ENCODE measurements at places on chromosomes 6 and 20.
A peak's percentile ranks its signal among the peaks of the same experiment; 100 is the strongest.

DNA sequence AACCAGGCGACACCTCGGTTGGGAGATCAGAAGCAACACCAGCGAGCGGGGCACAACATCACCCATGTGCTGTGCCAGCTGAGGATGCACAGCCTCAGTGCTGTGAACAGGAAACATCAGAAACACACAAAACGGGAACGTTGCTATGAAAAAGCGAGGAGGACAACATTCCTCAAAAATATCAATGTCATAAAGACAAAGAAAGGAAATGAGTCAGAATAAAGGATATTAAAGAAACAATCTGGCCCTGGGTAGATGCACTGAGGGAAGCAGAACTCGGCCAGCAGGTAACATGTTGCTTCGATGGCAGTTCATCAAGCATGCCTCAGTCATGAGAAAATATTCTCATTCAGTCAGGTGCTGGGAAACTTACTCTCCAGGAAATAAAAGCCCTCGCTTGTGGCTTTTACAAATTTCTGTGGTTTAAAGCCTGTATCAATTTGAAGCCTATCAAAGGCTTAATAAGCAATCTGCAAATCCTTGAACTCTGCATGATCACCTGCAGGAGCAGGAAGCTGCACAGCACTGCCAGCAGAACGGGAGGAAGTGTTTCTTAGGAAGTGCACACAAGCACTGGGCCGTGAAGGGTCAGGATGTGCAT lies 77.5 kb downstream of the GINS1 start:
- DNase-seq = no peak

DNA sequence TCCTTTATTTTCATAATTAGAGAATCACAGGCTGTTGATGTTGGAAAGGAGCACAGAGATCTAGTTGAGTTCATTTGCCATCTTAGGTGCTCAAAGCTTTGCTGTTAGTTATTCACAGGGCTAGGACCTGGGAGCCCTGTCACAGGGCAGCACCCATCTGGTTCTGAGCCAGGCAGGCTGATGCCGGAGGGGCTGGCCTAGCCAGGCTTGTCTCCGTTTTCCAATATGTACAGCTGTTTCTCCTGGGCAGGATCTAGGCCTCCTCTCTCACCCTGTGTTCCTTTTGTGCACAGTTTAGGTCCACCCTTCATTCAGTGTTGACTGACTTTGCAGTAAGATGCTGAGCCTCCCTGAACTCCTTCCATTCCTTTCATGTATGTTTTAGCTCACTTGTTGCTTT lies 33.4 kb downstream of the LRRC1 start:
- no peak for DNase-seq

DNA sequence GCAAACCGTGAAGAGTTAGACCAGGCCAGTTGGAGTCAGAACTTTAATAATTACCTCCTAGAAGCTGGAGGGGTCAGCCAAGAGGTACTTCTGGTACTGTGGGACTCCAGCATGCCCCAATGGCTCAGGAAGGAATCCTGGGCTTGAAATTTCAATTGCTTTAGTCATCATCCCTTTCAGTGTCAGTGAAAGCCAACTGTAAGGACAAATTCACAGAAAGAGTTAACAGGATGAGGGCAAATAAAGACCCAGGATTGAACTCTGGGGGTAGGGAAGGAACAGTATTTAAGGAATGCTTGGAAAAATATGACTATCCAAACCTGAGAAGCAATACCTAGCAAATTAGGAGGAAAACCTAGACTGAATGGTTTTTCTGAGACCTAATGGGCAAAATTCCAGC lies 735.1 kb upstream of the MARCKS start:
- DNase-seq = no peak

DNA sequence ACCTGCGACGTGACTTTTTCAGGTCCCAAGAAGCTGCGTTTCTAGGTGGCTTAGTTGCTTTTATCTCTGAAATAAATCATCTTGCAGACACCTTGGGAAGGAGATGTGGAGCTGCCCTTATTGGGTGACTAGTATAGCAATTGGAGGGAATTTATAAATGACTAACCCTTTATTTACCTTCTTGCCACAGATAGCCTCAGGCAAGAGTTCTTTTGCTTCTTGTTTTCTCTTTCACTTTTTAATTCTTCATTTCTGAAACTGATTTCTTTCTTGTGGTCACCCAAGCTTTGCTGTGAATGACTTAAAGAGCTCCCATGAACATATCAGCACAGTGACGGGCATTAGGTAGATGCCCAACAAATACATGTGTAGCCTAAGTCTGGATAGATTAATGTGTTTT lies 3.0 kb downstream of the ADGRF4 start:
- DNase-seq = no peak

- DNase-seq = no peak
Measured at GRCh38 chr6:151041686-151042085, 176.2 kb downstream of the MTHFD1L start.

- no peak for DNase-seq
Measured at GRCh38 chr6:12007887-12008286, 4.2 kb upstream of the HIVEP1 start.

- no peak for DNase-seq
Measured at GRCh38 chr20:11387189-11387754, 530.4 kb upstream of the BTBD3 start.

- DNase-seq = no peak
Measured at GRCh38 chr6:111880181-111880888, 7.1 kb upstream of the FYN start.

DNA sequence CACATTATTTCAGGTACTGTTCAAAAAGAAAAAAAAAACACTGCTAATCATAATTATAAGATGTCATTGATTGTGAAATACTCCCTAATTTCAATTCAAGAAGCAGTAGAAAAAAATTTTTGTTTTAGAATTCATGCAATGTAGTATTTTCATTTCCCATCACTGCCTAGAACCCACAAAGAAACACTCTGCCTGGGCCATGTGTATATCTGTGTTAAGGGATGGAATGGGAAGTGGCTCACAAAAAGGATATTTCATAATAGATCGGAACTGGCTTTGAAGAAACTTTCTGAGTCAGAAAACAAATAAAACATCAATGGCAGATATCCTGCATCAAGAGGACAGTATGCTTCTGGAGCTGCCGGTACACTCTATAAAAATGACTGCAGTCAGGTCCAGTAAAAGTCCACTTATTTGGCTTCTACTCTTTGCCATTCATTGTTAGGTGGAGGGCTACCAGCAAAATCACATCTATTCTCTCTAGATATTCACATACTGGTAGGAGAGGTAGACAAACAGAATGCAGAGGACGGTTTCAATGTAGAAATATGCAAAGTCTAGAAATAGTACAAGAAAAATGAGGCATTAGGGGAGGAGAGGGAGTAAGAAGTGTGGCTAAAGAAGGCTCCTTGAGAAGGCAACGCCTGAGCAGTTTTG lies 135.0 kb upstream of the TNFAIP3 start:
- DNase-seq = no peak

GRCh38 chr6:66965227-66965626 lies 1258.2 kb upstream of the EYS start:
- DNase-seq = no peak

DNA sequence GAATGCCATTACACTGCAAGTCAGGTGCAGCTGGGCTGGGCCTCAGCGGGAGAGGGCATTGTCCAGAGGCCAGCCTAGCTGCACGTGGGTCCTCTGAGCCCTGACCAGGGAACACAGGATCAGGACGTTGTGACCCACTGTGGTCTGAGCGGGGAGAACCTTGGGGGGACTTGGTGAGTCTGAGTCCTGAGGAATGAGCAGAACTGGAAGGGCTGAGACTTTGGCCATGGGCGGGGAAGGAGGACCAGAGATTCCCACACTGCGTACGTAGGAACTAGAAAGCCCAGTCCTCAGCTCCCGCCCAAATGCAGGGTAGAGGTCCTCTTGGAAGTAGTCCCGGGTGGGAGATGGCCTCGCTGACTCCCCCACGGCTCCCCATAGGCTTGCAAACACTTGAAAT lies 42.5 kb downstream of the GABRR2 start:
- peak; percentile 24 for DNase-seq

- DNase-seq = no peak
Measured at GRCh38 chr6:69044534-69044933, 409.5 kb downstream of the ADGRB3 start.

- DNase-seq = no peak
Measured at GRCh38 chr20:1800180-1800579, 95.0 kb upstream of the SIRPA start.

GRCh38 chr6:40722553-40723258 lies 135.5 kb upstream of the LRFN2 start:
- no peak for DNase-seq

GRCh38 chr6:3811191-3811590 lies 38.0 kb upstream of the FAM50B start:
- no peak for DNase-seq

DNA sequence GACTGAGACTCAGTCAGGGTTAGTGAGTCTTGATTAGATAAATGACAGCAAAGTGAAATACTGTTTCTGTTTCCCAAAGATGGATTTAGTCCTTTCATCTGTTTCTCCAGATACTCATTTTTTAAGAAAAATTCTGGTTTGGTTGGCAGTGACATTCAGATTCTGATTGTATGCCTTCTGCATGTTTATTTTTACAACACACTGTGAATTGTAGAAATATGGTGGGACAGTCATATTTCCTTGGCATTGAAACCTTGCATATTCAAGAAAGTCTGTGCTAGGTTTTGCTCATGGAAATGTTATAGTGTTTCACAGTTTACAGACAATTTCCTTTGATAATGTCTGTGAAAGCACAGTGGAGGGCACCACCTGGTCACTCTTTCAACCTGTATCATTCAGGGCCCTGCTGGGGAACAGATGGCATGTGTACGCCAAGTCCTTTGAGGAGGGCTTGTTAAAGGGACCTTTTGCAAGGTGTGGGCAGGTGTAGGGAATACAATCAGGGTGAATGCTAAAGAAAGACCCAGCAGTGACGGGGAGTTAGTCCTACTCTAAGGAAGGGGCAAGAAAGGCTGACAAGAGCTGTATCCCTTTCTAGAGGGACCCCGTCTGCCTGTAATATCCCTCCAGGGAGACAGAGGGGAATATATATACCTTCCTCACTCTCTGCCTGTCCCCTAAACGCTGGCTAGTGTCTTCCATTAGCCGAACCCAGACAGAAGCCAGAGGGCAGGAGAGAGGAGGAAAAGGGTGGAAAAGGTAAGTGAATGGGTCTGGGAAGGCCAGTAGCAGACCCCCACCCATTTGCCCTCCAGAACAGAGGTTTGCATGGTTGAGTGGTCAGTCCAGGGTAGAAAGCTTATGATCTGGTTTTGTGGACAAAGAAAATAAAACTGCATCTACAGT lies 10.2 kb downstream of the PLCB4 start:
- DNase-seq = no peak

DNA sequence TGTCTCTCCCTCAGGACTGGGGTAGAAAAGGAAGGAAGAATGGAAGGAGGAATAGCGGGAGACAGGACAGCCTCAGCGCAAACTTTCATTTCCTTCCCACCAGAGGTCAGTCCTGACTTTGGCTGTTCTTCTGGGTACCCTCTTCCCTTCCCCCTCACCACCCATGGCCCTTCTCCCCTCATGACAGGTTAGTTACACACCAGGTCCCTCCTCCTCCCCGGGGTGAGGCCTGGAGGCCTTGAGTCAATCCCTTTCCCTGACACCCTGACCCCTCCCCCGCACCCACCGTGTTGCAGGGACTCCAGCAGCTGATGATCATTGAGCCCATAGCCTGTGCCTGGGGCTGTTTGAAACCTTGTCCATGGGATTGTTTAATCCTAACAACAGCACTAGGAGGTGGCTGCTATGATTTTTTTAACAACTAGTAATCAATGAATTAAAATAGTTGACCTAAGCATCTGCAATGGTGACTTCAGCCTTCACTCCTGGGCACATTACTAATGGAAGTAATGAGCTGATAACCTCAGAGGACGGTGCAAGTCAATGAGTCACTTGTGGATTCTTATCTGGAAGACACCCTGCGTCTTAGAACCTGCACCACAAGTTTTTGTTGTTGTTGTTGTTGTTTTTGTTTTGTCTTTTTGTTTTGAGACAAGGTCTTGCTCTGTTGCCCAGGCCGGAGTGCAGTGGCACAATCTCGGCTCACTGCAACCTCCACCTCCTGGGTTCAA lies 46.6 kb upstream of the CCDC167 start:
- DNase-seq = no peak

DNA sequence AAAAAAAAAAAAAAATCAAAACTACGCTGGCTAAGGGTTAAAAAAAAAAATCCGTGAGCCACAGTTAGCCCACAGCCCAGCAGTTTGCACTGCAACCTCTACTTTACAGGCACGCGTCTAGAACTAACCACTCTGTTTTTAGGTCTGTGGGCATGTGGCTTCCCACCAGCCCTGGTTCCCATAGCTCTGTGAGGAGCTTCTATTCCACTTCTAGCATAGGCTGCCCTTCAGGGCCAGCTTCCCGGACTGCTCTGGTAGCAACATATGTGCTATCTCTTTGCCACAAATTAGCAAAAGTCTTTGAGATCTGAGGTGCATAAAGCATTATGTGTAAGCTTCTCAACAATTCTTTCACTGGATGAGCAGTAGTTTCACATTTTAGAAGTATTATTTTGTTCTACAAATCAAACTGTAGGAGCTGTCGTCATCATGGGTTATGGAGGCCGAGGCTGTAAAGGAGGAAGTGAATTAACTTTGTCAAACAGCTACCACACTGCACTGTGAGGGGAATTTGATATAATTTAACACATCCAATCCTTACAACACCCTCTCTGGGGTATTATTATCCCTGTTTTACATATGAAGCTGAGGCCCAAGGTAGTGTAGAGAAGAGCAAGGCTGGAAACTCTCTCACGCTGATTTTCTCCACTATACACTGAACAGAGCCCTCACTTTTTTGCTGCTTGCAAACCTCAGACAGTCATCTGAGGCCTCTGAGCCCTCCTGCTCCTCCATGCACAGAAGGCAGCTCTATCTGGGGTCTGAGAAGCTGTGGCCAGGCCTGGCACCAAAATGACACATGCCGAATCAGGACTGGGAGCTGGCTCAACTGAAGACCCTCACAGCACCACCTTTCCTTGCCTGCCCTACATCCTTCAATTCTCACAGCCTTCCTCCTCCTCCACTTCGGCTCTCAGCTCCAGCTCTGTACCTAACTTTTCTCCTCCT lies 35.4 kb downstream of the MAN1A1 start:
- DNase-seq = no peak

GRCh38 chr20:59403962-59404314 lies 103.5 kb downstream of the EDN3 start:
- DNase-seq = no peak

DNA sequence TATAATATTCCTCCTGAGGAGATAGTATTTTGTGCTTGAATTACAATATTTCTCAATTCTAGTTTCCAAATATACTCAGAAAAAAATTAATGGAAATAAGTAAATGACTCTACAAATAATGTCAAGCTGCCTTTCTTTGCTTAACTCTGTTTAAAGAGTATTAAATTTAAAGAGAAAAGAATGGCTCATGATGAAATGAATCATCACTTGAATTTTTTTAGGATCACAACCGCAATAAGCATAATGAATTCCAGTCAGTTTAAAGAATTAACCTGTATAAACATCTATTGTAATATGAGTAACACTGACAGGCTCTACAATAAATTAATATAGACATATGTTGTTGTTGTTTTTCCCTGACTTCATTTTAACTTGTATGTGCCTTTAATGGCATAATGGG lies 266.2 kb upstream of the ADGRB3 start:
- DNase-seq = no peak

GRCh38 chr6:122869437-122870024 lies 80.5 kb downstream of the SMPDL3A start:
- DNase-seq = no peak
